Activated naive CD8-positive, alpha-beta T cell treated with anti-CD3 and anti-CD28 coated beads, Interleukin-2, amount 10 ng/mL, durations not matched to agents 7 days and 5 days (primary cell): ENCODE measurements at places on chromosomes 6 and 20. TPM values are rescaled to one million over a fixed set of nuclear protein-coding genes. Genes with fewer than 3 reads are reported as not detected.

ANKRD66 gene
- not detected for total RNA-seq

DNA sequence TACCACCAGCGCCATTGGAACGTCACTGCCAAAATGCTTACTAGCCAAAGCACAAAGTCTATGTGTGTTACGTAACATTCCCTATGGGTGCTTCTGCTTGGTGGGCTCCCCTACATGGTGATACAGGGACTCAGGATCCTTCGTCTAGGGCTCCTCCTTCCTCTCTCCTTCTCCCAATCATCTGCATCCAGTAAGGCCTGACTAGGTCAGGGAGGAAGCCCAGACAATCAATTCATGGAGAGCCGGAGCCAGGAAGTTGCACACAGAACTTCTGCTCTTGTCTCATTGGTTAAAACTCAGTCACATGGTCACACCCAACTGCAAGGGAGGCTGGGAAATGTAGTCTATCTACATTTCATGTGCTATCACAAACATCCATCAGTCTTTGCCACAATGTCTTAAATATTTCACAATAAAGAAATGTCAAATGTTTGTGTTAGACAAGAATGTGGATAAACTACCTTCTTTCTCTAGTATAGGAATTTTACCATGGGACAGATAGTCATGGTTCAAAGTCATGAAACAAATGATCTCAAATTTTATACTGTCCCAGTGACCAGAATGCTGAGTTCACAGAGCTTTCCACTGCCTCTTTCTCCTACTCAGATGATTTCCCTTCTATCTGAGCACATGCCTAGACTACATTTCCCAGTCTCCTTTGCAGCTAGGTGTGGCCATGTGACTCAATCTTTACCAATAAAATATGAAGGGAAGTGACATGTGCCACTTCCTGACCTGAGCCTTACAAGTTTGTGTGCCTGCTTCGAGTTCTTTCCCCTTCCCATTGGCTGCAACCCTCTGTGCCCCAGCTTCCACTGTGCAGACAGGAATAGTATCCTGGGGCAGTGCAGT is 9.3 kb upstream of the KCNK15 start:
- no peak for DNase-seq

KDM1B gene
- 10.2 TPM for total RNA-seq

DNA sequence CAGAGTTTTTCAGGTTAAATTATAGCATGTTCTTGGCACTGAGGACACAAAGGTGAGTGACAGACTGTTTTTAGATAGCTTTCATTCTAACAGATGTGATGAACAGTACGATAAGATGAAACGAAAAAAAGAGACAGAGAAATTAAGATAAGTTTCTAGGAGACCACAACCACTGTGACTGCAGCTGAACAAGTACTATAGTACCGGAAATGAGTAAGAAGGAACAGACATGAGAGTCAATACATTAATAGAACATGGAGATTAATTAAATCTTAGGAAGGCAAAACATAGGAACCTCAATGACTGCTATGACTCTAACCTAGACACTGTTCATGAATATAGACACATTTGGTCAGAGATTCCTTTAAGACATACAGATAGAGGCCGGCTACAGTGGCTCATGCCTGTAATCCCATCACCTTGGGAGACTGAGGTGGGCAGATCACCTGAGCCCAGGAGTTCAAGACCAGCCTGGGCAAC is 40.2 kb downstream of the HBS1L start:
- no peak for DNase-seq

DNA sequence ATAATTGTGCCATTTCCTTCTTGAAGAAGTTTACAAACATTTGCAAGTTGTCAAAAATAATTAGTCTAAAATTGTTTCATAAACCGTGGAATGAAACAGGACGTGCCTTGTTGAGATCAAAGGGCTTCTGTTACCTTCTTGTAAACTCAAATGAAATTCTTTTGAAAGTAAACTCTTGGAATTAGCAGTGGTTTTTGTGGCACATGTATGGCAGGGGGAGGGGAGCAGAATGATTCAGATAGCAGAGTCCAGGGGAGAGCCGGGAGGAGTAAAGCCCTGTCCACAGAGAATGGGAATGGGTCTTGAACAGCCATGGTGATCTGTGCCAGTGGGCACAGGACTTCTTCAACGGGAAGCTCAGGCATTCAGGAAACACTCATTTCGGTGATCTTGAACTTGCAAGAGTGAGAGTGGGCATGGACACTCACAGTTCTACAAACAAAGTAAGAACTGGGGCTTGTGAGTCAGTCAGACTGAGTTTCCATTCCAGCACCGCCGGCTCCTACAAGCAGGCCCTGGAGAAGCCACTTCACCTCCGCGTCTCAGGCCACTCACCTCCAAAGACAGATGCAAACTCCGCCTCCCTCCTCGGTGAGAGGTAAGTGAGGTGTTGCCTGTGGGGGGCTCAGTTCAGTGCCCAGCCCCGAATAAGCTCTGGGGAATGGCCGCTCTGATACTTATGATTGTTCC is 143.1 kb downstream of the CDH26 start:
- DNase-seq: no peak

LINC00237 gene
- 0.33 TPM for total RNA-seq

DNA sequence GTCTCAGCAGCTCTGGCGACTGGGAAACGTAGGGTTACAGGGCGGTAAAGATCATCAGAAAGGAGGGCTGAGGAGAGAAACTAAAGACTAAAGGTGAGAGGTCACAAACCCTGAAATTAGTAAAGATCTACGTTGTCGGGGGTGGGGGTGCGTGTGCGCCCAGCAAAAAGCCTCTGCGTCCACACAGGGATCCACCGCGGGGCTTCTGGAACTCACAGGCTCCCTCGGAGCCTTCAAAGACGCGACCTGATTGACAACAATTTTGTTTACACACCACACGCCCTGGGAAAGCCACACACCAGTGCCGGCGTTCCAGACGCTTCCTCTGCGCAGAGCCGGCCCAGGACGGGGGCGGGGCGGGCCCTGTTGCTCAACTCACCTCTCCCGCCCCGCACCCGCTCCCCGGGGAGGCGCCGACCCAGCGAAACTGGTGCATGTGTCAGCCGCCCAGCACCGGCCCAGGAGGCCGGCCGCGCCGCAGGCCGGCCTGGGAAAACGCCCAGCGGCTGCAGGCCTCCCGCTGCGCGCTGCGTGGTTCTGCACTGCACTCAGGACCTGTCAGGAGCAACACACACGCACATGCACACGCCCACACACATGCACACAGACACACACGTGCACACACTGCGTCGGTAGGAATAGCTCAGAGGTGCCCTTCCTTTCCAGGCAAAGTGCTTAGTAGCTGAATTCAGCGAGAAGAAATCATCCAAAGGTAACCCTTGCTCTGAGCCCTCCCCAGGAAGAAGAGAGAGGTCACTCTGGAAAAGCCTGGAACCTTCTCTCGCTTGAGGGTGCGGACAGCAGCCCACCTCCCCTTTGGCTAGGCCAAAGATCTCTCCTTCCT is 57.2 kb upstream of the ARID1B start:
- DNase-seq: peak; percentile 66

- DNase-seq: no peak
Observed at GRCh38 chr6:126516411-126516810, 176.5 kb downstream of the CENPW start.

GRCh38 chr6:48986105-48986504 is 476.9 kb downstream of the MMUT start:
- no peak for DNase-seq

- DNase-seq: no peak
Observed at GRCh38 chr6:169520104-169520503, 181.7 kb downstream of the WDR27 start.

FAM229B gene
- total RNA-seq: 2.3 TPM

TSPO2 gene
- total RNA-seq: not detected

RBBP8NL gene
- total RNA-seq: not detected

GRCh38 chr6:28865401-28866204 is 58.2 kb downstream of the TRIM27 start:
- peak; percentile 51 for DNase-seq

- DNase-seq: no peak
Observed at GRCh38 chr6:99002831-99003230, 55.1 kb upstream of the FBXL4 start.
